ENCODE measurements at places on chromosomes 11 and 22.

DNA sequence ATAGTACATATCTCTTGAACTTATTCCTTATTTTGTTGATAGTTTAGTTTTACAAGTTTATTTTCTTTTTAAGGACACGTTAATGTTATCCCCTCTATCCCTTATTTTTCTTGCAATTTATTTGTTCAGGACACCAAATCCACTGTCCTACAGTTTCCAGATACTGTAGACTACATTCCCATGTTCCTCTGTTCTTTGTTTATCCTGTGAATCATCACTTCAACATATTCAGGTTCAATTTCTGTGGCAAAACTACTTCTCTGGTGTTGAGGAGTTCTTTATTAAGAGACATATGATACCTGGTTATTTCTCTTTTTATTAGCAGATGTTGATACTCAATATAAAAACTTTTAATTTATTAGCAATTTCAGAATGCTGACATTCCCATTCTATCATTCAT lies 72.8 kb upstream of the CLNS1A start:
- DNase-seq: no peak

DNA sequence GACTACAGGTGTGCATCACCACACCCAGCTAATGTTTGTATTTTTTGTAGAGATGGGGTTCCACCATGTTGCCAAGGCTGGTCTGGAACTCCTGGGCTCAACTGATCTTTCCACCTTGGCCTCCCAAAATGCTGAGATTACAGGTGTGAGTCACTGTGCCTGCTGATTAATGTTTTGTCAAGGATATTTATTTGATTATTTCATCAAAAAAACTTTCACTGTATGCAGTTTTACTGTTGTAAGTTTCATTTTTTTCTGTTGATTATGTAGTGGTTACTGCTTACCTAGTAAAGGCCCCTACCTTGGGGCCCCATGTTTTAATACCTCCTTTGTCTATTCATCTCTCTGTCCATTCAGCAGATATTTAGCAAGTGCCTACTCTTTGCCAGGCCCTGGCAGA lies 16.7 kb upstream of the FAM168A start:
- no peak for DNase-seq

DNA sequence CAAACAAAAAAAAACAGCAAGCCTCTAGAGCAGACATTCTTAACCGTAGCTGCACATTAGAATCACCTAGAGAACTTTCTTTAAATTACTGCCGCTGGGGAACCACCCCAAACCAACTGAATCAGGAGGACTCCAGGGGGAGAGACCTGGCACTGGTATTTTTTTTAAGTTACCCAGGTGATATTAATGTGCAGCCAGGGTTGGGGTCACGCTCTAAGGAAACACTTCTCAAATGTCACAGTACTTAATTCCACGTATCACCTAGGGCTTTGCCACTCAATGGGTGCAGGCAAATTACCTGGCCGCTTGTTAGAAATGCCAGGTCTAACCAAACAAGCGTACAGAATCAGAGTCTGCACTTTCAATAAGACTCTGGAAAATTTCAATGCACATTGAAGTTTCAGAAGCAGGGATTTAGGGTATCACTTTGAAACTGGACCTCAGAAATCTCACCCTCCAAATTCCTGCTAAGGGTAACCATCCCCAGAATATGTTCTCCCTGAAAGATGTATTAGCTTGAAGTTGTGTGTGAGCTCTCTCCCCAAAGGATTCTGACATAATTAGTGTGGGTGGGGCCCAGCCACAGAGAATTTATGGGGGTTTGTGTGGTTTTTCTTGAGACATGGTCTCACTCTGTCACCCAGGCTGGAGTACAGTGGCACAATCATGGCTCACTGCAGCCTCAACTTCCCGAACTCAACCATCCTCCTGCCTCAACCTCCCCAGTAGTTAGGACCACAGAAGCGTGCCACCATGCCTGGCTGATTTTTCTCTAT lies 12.7 kb upstream of the ISX start:
- no peak for DNase-seq

DNA sequence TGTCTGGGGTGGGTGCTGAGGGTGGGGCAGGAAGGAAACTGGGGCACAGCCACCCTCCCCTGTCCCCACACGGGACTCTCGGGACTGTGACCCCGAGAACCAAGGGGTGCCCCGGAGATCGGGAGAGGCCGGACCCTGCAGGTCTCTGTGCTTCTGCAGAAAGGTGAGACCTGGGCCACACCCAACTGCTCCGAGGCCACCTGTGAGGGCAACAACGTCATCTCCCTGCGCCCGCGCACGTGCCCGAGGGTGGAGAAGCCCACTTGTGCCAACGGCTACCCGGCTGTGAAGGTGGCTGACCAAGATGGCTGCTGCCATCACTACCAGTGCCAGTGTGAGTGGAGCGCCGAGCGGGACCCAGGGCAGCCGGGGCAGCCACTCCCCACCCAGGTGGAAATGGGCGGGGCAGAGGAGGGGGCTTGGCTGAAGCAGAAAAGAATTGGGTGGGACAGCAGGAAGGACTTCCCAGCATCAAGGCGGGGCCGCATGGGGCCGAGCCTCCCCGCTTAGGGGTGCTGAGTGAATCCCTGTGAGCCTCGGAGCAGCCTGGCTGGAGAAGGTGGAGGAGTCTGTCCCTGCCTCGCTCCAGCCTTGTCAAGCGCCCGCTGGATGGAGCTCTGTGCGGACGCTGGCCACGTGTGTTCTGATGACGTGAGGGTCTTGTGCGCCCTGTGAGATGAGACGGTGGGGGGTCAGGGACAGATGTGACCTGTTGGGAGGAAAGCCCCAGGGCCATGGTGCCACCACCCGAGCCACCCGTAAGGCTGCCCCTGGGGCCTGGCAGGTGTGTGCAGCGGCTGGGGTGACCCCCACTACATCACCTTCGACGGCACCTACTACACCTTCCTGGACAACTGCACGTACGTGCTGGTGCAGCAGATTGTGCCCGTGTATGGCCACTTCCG lies 29.3 kb upstream of the MUC5B start:
- DNase-seq: no peak

- no peak for DNase-seq
These were observed 2.8 kb downstream of the IGF2 start for GRCh38 chr11:2136209-2136951.

DNA sequence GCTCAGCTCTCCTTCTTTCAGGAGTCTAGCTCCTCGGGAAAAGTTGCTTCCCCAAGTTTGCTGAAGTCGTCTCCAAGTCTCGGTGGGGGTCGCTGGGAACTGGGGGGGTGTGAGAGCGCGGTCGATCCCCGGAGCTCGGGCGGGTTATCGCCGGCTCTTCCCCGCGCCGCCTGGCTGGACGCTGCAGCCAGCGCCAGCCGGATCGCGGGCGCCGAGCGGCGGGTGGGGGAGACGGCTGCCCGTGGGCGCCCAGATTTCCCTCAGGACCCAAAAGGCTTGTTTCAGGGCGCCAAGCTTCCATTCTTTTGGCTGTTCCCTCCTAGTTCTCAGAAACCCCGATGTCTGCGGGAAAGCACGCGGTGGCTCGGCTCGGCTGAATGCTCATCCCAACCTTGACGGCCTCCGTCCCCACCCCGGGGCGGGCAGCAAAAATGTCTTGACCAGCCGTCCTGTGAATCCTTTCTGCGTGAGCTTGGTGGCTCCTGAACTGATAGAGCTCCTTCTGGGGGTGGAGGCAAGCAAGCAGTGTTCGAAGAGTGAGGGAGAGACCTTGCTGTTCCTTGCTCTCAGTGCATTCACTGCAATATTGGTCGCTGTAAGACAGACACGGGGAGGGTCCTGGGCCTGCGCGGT lies 1.7 kb downstream of the ZBTB16 start:
- DNase-seq: no peak

DNA sequence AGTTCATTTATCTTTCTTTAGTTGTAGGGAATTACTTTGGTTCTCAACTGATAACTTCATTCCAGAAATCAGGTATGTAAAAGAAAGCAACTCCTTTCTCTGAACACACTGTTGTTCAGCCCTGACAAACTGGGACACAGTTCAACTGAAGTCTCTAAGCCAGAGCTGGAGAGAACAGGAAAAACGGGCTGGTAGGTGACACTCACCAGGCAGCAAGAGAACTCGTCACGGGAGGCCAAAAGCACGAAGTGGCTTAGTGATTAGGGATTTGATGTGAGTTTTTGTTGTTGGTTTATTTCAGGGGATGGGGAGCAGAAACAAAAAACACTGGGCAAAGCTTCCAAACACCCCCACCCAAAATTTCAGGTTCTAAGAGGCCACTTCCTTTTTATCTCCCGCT lies 54.1 kb downstream of the MYH9 start:
- no peak for DNase-seq

DNA sequence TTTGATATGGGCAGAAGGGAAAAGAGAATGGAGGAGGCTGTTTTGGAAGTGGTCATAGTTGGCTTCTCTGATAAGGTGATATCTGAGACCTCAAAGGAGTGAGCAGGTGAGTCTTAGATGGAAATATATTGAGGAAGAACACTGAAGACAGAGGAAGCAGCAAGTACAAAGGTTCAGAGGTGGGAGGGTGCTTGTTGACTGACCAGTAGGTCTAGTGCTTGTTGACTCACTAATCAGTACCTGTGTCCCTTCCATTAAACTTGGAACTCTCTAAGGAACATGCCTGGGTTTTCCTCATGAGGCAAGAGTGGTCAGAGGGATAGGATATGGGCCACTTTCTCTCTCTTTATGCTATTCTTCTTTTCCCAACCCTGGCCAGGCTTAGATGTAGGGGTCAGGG lies 25.6 kb upstream of the GLYATL1 start:
- DNase-seq: no peak

DNA sequence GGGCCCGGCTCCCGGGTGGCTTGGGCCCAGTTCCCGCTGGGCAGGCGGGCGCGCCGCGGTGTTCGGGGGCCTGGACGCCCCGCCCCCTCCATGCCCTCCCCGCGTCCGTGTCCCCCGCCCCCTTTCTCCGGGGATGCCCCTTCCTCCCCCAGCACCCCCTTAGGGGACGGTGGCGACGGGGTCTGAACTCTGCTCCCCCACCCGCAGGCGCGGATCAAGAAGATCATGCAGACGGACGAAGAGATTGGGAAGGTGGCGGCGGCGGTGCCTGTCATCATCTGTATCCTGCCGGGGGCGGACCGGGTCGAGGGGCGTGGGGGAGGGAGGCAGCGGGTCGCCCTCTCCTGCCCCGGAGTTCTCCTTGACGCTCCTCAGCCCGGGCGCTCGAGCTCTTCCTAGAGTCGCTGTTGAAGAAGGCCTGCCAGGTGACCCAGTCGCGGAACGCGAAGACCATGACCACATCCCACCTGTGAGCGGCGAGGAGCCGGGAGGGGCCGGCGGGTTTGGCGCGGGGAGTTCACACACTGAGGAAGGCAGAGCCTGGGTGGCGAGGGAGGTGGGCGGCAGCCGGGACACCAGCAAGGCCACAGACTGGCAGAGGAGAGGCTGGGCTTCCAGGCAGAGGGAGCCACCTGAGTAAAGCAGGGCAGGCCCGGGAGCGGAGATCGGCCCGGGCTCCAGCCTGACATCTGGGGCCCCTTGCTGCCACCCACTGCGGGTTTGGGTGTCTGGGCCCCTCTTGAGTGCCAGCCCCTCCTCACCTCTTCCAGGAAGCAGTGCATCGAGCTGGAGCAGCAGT lies 546 bp downstream of the DRAP1 start:
- no peak for DNase-seq

- DNase-seq: no peak
These were observed 228.2 kb downstream of the TMEM135 start for GRCh38 chr11:87265979-87266378.

DNA sequence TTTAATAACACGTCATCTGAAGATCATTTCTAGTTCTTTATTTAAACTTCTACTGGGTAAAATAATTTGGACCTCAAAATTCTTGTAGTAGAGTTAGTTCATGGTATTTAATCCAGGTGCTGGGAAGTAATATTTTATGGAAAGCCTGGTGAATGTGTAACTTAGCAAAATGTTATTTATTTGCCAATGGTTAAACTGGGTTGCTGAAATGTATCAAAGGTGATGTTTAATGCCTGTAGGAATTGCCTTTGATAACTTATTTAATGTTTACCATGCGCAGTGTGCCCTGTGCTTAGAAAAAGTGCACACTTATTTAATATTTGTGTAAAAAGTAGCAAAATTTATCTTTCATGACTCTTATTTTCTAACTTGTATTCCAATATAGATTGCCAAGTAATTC lies 11.2 kb downstream of the OR5M11 start:
- no peak for DNase-seq

DNA sequence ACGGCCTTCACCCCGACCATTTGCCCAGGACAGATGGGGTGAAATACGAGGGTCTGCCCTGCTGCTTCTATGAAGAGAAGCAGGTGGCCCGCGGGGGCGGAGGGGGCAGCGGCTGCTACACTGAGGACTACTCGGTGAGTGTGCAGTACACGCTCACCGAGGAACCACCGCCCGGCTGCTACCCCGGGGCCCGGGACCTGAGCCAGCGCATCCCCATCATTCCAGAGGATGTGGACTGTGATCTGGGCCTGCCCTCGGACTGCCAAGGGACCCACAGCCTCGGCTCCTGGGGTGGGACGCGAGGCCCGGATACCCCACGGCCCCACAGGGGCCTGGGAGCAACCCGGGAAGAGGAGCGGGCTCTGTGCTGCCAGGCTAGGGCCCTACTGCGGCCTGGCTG lies 11.2 kb downstream of the C22orf31 start:
- no peak for DNase-seq

- DNase-seq: no peak
These were observed 3.8 kb upstream of the INTS5 start for GRCh38 chr11:62656796-62657429.

GRCh38 chr11:123718469-123718868 lies 23.0 kb downstream of the ZNF202 start:
- no peak for DNase-seq

DNA sequence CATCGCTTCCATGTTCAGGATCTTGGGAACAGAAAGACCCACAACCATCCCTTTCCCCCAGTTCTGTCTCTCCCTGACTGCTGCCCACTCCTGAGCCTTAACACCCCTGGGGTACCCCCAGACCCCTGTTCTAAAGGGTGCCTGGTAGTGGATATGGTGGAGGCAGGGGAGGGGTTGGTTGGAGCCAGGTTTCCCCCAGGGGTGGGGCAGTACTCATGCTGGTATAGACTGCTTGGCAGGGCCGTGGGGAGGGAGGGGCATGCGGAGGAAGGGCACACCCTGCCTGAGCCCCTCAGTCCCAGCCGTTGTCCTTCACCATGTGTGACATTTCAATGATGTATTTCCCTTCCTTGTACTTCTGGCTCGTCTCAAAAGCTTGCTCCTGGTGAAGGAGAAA lies 4.0 kb downstream of the YPEL4 start:
- no peak for DNase-seq

DNA sequence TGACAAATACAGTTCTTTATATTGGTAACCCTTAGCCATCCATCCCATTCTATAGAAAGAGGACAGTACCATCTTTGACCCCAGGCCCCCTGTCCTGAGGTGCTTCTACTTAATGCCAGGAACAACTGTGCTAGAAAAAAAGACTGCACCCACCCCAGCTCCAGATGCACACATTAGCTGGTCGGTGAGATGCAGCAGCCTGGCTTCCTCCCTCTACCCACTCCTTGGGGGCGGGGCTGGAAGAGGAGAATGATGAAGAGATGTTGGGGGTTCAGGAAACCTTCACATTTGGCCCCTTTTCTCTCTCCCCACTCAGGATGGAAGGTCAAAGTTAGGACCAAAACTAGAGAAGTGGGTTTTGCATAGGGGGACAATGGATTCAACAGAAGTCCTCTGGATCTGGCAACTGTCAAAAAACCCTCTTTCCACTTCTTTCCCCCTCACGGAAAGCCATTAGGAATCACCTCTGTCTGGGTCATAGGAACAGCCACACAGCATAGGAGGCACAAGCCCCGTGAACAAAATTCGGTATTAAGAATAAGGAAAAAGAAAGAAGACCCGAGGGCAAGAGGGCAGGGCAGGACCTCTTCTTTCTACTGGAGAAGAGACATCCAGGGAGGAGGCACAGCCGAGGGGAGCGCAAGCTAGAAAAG lies 755 bp downstream of the NRIP3 start:
- DNase-seq: peak; percentile 27

GRCh38 chr11:100294748-100295147 lies 392.3 kb upstream of the ARHGAP42 start:
- peak; percentile 53 for DNase-seq

GRCh38 chr11:24714601-24715000 lies 217.7 kb downstream of the LUZP2 start:
- no peak for DNase-seq
